AG20443 (cell line): ENCODE measurements at places on chromosomes 5 and 9.

- DNase-seq: peak; percentile 52
These were observed 68.9 kb downstream of the PRDM6 start for GRCh38 chr5:123157791-123158581.

DNA sequence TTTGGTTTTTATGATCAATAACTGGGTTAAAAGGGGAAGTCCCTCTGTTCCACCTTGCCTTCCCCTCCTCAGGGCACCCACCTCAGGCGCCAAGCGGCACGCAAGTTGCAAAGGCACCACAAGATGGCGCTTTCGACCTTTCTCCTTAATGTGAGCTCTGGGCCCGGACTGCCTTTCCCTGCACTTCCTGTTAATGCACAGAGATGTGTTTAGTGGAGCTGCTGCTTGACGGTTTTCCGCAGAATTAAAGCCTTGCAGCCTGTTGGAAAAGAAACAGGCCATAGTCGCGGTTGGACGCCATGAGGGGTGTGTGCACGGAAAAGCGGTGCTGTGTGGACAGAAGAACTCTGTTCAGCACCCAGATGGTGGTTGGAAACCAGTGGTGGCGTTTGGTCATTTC lies 17.9 kb downstream of the CXCL14 start:
- peak; percentile 89 for DNase-seq

GRCh38 chr9:107465467-107466451 lies 23.8 kb downstream of the KLF4 start:
- DNase-seq: peak; percentile 95

GRCh38 chr9:14236591-14236990 lies 77.3 kb downstream of the NFIB start:
- DNase-seq: no peak

GRCh38 chr5:140595538-140596300 lies 31.1 kb downstream of the SLC35A4 start:
- no peak for DNase-seq

- no peak for DNase-seq
These were observed 56.1 kb upstream of the TBC1D2 start for GRCh38 chr9:98311541-98311940.

- DNase-seq: no peak
These were observed 1967.1 kb upstream of the WWC1 start for GRCh38 chr5:166324372-166324771.

DNA sequence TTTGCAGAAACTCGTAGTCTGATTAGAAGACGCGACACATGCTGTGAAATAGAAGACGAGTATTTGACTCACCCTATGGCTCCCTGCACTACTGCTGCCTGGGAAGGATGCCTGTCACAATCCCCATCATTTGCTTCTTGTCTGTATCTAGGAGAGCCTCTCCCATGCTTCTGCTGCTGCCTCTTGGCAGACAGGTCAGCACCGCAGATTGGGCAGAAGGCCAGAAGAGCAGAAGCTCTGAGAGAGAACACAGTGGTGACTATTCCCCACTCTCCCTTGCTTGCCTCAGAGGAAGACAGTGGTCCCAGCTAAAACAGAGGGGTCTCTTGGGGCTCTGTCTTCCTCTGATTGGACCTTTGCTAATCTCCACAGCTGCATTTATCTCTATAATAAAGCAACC lies 84.0 kb upstream of the SMIM32 start:
- DNase-seq: no peak

- peak; percentile 30 for DNase-seq
These were observed 314.5 kb upstream of the TLE4 start for GRCh38 chr9:79257228-79257781.

DNA sequence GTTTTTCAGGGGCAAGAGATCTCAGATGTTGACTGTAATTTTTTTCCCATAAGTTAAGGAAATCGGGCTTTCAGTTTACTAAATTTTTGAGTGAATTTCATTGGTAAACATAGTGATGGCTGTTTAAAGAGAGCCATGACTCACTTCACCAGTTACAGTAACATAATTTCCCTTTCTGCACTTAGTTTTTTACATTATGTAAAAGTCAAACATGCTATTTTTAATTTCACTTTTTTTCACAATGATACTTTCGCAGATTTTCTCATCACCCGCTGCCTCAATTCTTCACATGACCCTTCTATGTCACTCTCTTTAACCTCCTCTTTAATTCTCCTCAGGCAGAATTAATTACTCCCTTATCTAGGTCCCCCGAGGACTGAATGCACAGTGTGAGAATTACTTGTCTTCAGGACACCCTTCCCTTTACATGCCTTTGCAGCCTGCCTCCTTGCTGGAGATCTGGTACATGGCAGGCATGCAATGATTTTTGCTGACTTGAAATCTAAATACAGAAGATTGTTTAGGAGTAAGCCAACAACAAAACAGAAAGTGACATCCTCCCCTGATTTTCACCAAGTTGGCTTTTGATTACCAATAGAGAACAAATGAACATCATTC lies 217.5 kb upstream of the S1PR3 start:
- DNase-seq: no peak

- DNase-seq: no peak
These were observed 369.4 kb upstream of the DMAC1 start for GRCh38 chr9:8168916-8169438.

DNA sequence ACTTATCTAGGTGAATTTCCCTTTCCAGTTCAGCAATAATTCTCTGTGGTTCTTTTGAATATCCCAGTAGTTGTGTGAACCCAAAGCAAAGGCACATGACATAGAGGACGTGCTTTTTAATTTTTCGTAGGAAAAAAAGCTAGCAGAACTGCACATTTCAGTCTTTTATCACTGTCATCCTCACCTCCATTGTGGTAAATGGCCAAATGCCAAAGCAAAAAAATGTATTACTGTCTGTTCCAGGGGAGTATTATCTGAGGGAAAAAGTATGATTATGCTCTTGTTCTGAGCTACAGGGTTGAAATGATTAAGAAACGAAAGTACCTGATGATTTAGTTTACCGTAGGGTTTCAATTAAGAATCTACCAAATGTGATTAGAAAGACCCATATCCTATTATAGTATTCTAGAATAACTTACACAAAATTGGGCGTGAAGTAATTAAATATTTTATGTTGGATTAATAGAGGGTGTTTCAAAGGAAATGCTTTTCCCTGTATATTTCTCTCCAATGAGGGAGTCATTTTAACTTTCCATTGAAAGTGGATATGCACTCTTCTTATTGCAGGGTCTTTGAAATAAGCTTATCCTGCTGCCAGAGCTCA lies 62.7 kb downstream of the CAVIN4 start:
- DNase-seq: no peak

DNA sequence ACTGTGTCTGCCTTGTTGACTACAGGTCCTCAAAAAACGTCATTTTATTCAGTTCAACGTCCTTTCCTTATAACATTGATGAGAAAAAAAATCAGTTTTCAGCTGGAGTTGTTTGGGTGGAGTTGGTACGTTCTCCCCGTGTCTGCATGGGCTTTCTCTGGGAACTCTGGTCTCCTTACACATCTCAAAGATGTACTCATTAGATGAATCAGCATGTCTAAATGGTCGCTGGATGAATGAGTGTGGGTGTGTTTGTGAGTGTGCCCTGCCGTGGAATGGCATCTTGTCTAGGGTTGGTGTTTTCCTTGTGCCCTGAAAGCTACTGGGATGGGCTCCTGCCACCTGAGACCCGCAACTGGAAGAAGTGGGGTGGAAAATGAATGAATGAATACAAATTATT lies 30.1 kb downstream of the EGR1 start:
- no peak for DNase-seq

DNA sequence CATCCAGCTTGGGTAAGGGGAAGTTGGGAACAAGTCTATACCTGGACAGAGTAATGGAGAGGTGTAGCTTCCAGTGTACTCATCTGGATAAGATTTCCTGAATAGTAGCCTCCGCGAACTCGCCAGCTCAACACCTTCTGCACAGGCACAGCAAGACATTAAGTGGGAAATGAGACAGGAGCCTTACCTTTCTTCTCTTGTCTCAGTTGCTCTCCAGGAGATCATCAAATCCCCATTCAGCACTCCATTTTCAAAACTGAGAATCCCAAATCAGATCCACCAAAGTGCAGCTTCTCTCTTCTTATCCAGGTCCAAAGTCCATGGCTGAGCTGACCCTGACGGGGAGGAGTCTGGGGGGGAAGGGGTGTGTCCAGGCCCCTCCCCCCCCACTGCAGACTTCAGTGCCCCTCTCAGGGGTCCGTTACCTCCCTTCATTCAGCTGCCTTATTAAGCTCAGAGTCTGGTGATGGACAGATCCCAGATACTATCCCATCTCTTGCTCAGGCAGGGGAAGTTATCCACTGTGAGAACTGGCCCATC lies 5.9 kb upstream of the MGAT1 start:
- DNase-seq: no peak

DNA sequence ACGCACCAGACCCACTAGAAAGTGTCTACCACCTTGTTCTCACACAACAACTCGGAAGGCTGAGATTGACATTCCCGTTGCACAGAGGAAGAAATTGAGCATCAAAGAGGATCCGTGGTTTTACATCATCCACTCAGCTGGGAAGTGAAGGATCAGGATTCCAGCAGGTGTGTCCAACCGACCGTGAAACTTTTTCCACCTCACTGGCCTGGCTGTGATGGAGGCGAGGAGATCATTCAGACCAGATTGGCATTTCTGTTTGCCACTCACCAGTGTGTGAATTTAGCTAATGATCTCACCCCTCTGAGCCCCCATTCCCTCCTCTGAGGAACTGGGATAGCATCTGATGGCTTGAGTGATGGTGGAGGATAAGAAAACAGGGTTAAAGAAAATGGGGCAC lies 46.7 kb upstream of the CPLX2 start:
- no peak for DNase-seq

- DNase-seq: no peak
These were observed at the start of gene SOWAHA for GRCh38 chr5:132812781-132813598. Gene SOWAHA (plus strand): TSS chr5:132813302. CDS start chr5:132813622, 320 bp downstream.

DNA sequence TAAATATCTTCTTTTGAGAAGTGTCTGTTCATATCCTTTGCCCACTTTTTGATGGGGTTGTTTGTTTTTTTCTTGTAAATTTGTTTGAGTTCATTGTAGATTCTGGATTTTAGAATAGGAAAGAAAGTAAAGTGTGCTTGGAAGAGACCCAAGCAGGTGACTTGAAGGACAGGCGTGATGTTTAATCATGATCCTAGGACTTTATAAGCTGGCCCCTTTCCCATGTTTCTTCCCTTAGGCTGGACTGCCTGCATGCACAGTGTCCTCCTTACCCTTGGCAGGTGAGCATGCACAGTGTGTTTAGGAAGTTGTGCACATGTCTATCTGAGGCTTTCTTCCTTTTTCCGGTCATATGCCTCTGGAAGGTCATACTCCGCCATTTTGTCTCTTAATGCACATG lies 61.3 kb downstream of the ISOC1 start:
- DNase-seq: no peak

DNA sequence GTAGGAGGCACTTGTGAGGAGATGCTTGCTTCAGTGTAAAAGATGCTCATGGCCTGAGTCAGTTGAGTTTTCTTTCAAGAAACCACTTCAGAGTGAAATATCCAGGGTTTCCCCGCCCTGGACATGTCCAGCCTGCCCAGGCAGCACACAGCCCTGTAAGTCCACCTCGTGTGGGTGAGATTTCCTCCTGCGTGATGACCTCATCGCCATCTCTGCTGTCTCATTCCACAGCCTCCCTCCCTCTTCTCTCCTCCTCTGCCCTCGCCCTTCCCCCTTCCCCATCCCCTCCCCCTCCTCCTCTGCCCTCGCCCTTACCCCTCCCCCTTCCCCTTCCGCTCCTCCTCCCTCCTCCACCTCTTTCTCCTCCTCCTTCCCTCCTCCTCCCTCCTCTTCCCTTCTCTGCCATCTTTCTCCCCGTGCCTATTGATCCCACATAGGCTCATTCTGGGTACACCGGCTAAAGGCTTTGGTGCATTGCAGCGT lies 34.0 kb upstream of the NCS1 start:
- peak; percentile 94 for DNase-seq
